ENCODE measurements at places on chromosomes 4 and X.

- DNase-seq = no peak
These were observed 62.0 kb downstream of the ALPK1 start for GRCh38 chr4:112358952-112359749.

DNA sequence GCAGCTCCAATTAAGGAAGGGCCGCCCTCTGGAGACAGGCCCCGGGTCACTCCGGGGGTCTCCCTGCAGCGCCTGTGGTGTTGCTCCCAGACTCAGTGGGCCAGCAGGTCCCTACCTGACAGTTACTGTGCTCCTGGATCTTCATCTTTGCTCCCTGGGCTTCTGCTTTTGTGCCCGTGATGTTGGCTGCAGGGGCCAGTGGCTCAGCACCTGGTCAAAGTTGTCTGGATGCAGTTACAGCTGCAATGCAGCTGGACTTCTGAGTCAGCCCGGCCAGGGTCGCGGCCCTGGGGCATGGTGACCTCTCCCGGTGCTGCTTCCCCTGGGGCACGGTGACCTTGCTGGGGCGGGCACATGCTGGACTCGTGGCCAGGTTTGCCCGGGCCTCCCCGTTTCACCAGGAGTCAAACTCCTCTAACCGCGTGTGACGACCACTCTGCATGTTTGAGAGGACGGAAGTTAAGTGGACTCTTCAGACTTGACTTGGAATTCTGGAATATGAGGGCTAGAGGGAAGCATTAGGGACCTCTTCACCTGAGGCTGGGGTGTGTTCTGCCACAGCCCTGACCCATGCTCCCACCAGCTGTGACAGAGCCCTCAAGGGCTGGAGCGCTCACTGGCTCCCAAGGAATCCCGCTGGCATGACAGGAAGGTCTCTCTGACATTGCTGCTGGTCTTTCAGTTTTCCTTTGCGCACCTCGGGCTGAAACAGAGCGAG lies 3.7 kb downstream of the CTAG2 start:
- DNase-seq = no peak

DNA sequence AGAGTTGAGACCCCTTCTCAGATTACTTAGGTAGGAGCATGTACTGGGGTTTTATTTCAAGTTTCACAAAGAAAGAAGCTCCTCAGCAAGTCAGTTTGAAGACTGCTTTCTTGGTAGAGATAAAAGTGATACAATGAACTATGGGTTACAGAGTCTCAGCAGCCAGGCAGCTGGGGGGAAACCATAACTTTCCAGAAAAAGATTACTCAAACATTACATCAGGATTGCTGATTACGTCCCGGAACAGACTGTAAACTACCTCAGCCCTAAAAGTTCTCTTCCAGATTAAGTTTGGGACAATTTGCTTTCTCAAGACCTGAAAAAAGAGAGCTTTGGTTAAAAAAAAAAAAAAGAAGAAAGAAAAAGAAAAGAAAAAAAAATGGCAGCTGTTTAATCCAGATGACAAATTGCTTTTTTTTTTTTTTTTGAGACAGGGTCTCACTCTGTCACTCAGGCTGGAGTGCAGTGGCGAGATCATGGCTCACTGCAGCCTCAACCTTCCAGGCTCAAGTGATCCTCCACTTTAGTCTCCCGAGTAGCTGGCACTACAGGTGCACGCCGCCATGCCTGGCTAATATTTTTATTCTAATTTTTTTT lies 16.6 kb downstream of the SAT1 start:
- DNase-seq = no peak

- no peak for DNase-seq
These were observed 270.1 kb downstream of the PTTG2 start for GRCh38 chr4:38230121-38230801.

DNA sequence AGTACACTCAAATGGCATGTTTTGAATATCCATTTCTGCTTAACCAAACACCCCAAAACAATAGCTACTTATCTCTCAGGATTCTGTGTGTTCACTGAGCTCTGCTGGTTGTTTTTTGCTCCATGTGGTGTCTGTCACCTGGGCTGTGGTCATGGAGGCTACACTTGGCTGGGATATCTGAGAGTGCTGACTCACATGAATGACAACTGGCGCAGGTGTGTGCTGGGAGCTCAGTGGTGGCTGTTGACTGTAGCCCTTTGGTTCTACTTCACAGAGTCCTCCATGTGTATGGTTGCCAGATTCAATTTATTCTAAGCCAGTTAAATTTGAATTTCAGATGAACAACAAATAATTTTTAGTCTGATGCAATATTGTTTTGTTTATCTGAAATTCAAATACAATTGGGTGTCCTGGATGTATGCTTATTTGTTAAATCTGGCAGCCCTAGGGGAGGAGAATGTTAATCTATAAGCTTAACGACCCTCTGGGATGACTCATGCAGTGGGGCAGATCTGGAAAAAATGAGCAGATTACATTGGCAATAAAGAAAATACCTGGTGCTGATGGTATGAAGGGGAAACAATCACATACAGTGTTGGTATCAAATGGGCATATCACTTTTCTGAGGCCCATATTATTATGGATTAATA lies 28.2 kb upstream of the TCEAL4 start:
- no peak for DNase-seq

DNA sequence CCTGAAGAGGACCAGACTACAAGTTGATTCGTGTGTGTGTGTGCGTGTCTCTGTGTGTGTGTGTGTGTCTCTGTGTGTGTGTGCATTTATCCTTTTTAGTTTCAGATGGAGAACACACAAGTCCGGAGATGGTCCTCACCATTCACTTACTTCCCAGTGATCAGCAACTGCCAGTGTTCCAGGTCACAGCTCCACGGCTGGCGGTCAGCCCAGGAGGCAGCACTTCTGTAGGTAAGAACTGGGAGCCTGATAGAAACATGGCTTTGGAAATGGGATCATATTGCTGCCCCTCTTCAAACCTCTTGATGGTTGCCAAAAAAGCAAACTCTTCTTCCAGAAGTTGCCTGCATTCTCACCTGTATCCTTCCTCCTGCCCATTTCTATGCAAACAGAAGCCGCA lies 122.6 kb upstream of the ANXA3 start:
- DNase-seq = no peak

DNA sequence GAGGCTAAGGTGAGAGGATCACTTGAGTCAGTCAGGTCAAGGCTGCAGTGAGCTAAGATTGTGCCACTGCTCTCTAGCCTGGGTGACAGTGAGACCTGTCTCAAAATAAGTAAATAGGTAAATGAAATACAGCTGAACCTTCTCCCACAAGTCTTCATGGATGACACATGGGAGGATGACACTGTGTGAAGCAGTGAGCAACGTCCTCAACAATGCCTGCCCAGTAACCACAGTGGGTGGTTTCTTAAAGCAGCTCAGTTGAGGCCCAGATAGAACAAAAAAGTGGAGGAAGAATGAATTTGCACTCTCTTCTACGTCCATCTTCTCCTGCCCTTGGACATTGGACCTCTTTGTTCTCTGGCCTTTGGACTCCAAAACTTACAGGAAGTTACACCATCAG lies 52.7 kb downstream of the MSX1 start:
- DNase-seq = no peak

- no peak for DNase-seq
These were observed 860.3 kb upstream of the NDST4 start for GRCh38 chr4:115973768-115974167.

- DNase-seq = no peak
These were observed 54.8 kb downstream of the BMP3 start for GRCh38 chr4:81085291-81085690.

GRCh38 chrX:13009844-13010243 lies 34.6 kb downstream of the FAM9C start:
- no peak for DNase-seq

DNA sequence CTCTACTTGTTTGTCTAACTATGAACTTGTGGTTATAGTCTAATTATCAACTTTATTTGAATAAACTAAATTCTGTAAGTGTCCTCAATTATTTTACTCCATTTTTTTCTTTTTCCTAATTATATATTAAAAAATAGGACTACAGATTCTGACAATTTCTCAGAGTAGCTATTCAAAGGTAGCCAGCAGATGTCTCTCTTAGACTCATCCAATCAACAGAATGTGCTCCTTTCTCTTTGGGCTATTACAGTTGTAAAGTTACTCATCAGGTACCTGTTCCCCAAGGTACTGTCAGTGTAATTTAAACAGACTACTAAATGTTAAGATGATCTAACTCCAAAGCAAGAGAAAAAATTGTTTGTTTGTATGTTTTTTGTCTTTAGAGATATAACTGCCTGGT lies 248.6 kb downstream of the PCDH18 start:
- DNase-seq = no peak

- no peak for DNase-seq
These were observed 321.7 kb upstream of the FSTL5 start for GRCh38 chr4:162485486-162485885.

DNA sequence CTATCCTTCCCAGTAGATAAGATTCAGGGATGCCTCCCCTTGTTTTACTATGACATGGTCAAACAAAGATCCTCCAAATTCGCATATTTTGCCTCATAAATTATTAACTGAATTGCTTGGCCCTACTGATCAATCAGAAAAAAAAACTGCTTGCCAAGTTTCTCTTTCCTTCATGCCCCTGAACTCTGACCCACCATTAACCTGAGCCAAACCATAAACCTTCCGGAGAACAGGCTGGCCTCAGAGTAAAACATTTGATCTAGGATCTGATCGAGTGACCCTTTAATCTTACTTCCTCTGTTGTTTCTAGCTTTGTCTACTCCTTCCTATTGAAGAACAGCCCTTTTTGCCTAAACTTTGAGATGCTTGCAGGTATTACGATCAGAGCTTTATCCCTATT lies 209.7 kb upstream of the FAM47A start:
- DNase-seq = no peak

GRCh38 chrX:67619253-67619652 lies 75.4 kb downstream of the AR start:
- no peak for DNase-seq

DNA sequence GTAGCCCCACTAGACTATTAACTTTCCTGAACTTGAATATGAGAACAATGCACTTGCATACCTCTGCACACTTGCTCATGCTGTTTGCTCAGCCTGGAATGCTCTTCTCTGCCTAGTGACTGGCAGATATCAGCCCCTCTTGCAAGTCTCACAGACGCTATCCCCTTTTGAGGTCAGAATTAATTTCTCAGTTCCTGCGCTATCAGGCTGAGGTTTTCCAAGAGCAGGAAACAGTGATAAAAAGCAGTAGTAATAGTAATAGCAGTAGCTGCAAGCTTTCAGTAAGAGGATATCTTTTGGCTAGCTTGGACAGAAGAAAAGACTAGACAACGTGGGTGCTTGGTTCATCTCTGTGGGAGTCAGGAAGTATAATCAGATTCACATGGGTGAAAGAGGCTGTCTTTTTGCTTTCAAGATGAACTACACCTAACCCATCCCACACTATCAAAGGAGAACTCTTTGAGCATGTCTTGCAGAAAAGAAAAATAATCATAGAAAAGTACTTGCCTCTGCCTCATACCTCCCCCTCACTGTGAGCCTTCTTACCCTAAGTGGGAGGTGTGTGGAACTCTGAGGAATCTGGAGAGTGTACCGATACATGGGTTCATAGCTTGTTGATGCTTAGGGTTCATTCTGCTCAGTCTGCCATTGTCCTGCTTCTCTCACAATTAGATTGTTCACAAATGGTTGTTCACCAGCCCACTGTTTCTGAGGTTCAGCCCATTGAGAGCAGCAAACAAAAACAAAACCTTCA lies 11.3 kb upstream of the DRP2 start:
- DNase-seq = no peak

DNA sequence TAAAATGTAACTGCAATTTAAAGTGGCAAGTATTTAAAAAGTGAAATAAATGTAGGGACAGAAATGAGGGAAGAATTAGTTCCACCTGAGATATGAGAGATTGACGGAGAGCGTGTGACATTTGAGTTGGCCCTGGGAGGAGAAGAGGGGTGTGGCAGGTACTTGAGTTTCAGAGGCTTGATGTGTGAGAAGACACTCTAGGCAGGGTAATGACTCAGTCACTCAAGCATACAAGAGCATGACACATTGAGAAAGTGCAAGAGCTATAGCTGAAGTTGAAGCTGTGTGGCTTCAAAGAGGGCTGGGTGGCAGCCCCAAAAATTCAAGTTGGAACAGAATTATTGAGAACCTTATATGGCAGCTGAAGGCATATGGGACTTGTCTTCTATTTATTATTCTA lies 420.5 kb downstream of the SLITRK2 start:
- no peak for DNase-seq

DNA sequence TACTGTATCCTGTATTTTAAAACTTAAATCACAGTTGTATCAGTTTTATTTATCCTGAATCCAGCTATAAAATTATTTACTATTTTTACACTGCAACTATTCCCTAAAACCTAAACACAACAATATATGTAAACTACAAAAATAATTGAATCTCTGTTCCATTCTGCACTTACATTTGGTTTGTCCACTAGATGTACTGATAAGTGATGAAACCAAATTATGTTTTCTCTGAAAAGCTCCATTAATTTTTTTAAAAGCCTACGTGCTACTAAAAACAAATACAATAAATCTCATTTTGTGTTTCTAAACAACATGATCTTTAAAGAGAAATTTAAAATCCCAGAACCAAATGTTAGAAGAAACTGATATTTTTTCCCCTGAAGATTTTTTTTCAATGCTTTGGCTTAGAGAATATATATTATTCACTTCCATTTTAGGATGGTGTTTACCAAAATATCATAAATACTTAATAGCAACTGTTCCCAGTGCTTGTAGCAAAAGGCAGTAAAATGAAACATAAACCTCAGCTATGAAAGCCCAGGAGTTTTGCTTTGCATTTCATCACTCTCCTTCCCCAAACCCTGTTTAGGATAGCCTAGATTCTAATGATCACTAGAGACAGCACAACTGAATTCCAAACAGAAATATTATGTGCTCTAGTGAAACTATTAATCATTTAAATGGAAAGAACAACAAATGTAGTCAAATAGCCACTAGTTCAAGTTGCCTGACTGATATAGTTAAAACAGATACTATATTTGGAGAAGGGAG lies 19.7 kb downstream of the ANTXR2 start:
- no peak for DNase-seq

- no peak for DNase-seq
These were observed 398.7 kb upstream of the PPP1R2C start for GRCh38 chrX:43176686-43177085.

- DNase-seq = no peak
These were observed 69.5 kb upstream of the CBLL2 start for GRCh38 chrX:22203186-22203585.
